ENCODE measurements at places on chromosomes 2 and 18.
A peak's percentile ranks its signal among the peaks of the same experiment; 100 is the strongest.

DNA sequence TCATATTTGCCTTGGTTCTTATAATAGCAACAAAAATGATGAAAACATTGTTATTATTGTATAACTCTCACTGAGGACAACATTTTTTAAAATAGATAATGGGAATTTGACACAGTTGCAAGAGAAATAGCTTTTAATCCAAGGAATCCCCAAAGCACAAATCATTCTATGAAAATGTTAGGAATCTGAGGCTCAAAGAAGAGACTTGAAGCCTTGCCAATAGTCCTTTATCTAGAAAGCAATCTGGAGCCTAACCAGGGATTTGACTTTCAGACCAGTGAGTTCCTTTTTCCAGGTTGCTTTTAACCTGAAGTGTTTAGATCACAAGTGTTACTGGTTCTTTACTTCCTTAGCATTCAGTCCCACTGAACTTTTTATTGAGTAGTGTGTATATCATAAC is 574.5 kb upstream of the ZEB2 start:
- no peak for DNase-seq

DNA sequence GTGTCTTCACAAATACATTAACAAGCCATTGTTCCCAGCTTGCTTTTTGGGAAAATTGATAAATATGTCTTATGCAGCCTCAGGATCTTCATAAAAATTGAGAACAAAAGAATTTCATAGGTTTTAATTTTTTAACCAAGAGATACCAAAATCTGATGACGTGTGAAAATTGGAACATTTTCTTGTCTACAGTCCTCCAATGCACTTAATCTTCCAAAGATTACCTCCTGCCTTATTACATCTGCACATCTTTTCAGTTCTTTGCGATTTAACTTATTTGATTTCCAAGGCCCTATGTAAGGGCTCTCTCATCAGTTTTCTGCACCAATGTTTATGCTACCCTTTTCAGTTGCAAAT is 3.1 kb downstream of the MRPL35 start:
- no peak for DNase-seq

DNA sequence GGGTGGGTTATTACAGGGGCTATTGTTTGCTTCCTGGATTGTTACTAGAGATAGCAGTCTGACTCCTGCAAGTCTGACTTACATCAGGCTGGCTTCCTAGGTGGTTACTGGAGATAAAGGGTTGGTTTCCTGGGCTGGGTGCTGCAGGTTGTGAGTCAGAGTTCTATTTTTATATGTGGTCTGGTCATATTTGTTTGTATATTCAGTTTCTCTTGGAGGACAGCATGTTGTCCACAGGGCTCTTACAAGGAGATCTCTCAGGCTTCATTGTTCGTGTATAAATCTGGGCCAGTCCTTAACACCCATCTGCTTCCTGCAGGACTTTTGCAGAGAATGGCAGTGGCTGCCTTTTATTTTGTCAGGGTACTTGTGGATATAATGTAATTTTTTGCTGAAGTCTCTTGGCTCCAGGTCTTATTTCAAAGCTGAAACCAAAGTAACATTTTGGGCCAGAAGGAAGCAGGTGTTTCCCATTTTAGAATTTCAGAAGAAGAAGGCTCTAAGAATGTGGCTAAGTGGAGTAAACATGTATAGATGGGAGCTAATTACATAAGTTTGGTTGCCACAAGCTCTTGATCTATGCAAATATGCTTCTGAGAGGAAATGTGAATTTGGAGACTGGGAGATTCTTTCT is 65.9 kb upstream of the SLC16A14 start:
- no peak for DNase-seq

DNA sequence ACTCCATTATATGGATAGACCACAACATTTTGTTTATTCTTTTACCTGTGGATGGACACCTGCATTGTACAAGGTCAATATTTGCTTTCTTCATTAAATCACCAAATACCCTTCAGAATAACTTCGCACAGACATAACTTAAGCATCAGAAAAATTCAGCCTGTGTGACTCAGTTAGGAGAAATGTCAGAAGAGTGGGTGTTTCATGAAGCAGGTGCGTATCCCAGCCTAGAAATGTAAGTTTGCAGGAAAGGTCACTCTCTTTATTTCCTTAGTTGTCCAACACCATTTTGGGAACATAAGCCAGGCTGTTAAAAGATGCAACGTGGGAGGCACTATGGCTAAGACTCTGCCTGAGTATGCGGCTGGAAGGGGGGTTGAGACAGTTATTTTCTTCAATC is 48.6 kb upstream of the FHL2 start:
- no peak for DNase-seq

- no peak for DNase-seq
Observed at GRCh38 chr2:121595012-121595891, 54.0 kb downstream of the CLASP1 start.

DNA sequence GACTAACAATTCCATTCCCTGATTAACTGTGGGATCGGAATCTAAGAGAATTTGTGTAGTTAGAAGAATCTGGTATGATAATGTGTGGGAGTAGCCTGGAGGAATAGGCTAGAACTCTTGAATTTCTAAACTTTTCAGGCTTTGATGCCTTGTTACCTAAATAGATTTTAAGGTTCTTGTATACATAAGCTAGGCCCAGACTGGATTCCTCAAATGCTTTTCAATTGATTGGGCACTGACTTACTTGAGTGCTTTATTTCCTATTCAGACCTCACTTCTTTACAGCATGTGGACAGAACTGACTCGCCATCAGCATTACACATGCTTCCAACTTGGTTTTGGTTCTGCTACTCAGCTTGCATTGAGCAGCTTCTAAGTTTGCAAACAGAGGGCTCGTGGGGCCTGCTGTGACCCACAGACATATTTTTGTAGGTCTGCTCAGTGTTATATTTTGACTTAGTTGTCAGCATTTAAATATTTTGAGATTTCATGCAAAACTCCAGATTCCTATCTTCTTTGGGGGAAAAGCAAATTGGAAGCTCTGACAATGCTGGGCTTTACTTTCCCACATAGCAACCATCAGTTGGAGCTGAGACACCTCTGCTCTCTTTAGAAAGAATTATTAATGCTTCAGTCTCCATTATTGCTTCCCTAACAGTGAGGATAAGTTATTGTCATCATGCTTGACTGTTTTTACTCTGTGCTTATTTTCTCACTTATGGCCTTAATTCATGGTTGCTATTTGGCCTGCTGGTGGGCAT is 5.7 kb downstream of the PARD3B start:
- peak; percentile 21 for DNase-seq

DNA sequence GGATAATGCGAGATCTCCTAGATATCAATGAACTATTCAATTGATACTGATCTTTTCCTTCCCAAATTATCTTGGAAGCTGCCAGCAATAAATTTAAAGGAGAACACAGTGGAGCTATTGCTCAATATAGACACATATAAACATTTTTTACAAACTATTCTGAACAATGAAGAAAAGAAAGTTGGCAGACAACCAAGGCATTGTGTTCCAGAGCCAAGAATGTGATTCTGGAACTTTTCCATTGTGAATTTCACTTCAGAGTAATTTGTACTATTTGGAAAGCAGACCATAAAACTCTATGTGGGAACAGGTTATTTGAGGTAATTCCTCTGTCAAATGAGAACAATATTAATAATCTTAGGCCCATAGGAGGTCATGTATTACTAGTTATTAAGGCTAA is 588.2 kb downstream of the IRS1 start:
- DNase-seq: peak; percentile 89

- peak; percentile 88 for DNase-seq
Observed at GRCh38 chr2:15069149-15069548, 436.6 kb downstream of the LRATD1 start.

GRCh38 chr18:59123588-59124369 is 15.9 kb upstream of the SEC11C start:
- DNase-seq: peak; percentile 88

GRCh38 chr2:222869252-222869560 is 8.4 kb downstream of the ACSL3 start:
- DNase-seq: no peak

GRCh38 chr2:239946562-239946863 is 78.6 kb downstream of the NDUFA10 start:
- no peak for DNase-seq

GRCh38 chr2:64972876-64973275 is 16.3 kb upstream of the SLC1A4 start:
- no peak for DNase-seq

DNA sequence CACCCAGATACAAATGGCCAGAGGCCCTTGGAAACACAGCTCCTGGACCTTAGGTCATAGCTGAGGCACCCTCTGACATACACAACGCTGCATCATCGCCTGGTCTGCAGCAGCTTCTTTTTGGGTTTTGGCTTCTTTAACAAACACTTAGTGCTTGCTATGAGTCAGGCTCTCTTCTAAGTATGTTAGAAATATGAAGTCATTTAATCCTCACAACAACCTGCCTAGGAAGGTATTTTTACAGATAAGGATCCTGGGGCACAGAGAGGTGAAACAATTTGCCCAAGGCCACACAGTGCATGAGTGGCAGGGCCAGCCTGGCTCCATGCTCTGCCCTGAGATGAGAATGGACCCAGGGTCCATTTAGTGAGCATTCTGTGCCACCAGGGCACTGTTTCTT is 96.6 kb downstream of the TMEM17 start:
- DNase-seq: no peak

DNA sequence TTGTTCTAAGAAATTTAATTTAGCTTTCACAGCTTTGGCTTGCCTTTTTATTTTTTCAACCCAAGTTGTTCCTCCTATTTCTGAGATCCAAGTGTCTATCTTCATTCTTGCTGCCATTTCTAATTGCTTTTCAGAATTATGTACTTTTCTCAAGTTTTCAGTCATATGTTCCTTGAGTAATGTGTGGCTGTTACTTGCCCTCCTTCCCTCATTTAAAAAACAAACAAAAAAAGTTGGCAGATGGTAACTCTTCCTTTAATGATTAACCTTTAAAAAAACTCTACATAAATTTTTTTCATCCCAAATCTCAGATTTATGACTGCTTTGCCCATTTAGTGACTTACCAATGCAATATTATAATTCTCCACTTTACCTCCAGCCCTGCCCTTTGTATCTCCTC is 131.3 kb downstream of the GALNT3 start:
- no peak for DNase-seq

Data from fibroblast of skin of left biceps (primary cell).